ENCODE measurements at places on chromosomes 5 and 9.

GRCh38 chr5:6831678-6832671 lies 118.7 kb downstream of the TENT4A start:
- DNase-seq, result no peak

- DNase-seq, result no peak
These were observed 10.4 kb upstream of the SPINK4 start for GRCh38 chr9:33229359-33230114.

DNA sequence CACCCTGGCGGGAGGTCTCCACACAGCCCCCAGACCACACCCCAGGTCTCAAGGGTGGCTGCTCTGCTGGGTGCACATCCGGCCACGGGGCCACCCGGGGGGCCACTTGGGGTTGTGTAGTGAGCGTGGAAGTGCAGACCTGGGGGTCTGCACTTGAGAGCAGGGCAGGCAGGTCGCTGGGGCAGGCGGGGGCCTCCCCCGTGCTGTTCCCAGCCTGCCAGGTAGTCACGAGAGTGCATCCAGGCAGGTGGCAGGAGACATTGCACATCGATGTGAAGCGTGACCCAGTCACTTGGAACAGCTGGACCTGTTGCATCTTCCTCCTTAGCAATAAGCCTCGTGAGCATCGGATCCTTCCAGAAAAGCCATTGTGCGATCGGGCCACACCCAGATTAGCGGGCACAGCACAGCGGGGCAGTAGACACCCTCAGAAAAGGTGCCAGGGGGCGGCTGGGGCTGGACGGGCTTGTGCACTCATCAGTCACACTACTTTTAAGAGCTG lies 4.8 kb upstream of the ENTPD8 start:
- DNase-seq, result no peak

- no peak for DNase-seq
These were observed 960 bp downstream of the NR2F1 start for GRCh38 chr5:93583768-93584595.

GRCh38 chr9:974031-974995 lies 2.1 kb upstream of the DMRT3 start:
- no peak for DNase-seq

Data from iPS DF 19.7 (cell line).